Temporal lobe (tissue), 4 donors: ENCODE measurements at places on chromosomes 11 and 22. TPM values are rescaled to one million over a fixed set of nuclear protein-coding genes. Genes with fewer than 3 reads are reported as not detected.

The CDC42BPG gene
- total RNA-seq: 0.25 TPM

The OR8D1 gene
- total RNA-seq: not detected

The DYNC2H1 gene
- total RNA-seq: 56.1 TPM

The FAM83F gene
- total RNA-seq: 0.25 TPM

The AIFM3 gene
- total RNA-seq: 2.5 TPM

The PTGDR2 gene
- total RNA-seq: 2.0 TPM

The TMPRSS4 gene
- 0.74 TPM for total RNA-seq

The PLCB3 gene
- total RNA-seq: 3.7 TPM

The NAALAD2 gene
- total RNA-seq: 6.4 TPM

The TMEM151A gene
- 7.6 TPM for total RNA-seq

The MUC15 gene
- not detected for total RNA-seq
